ENCODE measurements at places on chromosomes 1 and 21. TPM values are rescaled to one million over a fixed set of nuclear protein-coding genes. Genes with fewer than 3 reads are reported as not detected.

Gene TMPRSS15
- total RNA-seq, result not detected

Gene CASQ2
- not detected for total RNA-seq

Gene POTED
- not detected for total RNA-seq

Gene LIPI
- not detected for total RNA-seq

Gene LRRC53
- total RNA-seq, result not detected

Gene ERRFI1
- total RNA-seq, result 1.2 TPM

Gene UMODL1
- not detected for total RNA-seq

Gene ALPL
- not detected for total RNA-seq

Gene C4BPA
- not detected for total RNA-seq

Gene SH2D1B
- not detected for total RNA-seq

Gene GJB3
- total RNA-seq, result not detected

Gene CLDN17
- not detected for total RNA-seq

Gene A3GALT2
- total RNA-seq, result not detected

Gene RGS18
- total RNA-seq, result not detected

Gene TRIM17
- 1.3 TPM for total RNA-seq

Gene PROK1
- not detected for total RNA-seq

Gene RCC2
- total RNA-seq, result 192 TPM

Gene SLC25A44
- 55.0 TPM for total RNA-seq

Gene KAZN
- 0.74 TPM for total RNA-seq

Gene PLA2G5
- total RNA-seq, result not detected

Gene C1orf87
- not detected for total RNA-seq

Gene CFAP107
- total RNA-seq, result not detected

Gene KRTAP24-1
- not detected for total RNA-seq

Gene ACBD6
- 45.7 TPM for total RNA-seq

Gene ADGRL4
- total RNA-seq, result not detected

Gene FCGR3A
- not detected for total RNA-seq

Gene DCAF8
- 94.1 TPM for total RNA-seq

Gene RBM11
- total RNA-seq, result 6.3 TPM

Gene KCNH1
- not detected for total RNA-seq

Gene CYP4B1
- total RNA-seq, result not detected

Gene MYBPH
- not detected for total RNA-seq

Gene PRR9
- not detected for total RNA-seq

Gene PCNX2
- 12.5 TPM for total RNA-seq

Gene HS2ST1
- 22.9 TPM for total RNA-seq

Gene CELF3
- total RNA-seq, result not detected

Gene TMEM82
- total RNA-seq, result not detected

Gene BSND
- total RNA-seq, result not detected
